ENCODE measurements at places on chromosomes 16 and 17. TPM values are rescaled to one million over a fixed set of nuclear protein-coding genes. Genes with fewer than 3 reads are reported as not detected.

Gene CCL8
- not detected for total RNA-seq

Gene GPRC5B
- total RNA-seq, result not detected

Gene YPEL2
- total RNA-seq, result 11.6 TPM

Gene TBC1D3C
- not detected for total RNA-seq

GRCh38 chr16:27330542-27330941 lies 16.8 kb downstream of the IL4R start:
- H3K36me3 ChIP-seq, result peaks cover 99% of the 10 kb centered on the region
- H3K27me3 ChIP-seq, result no peaks in the 10 kb centered on the region
- peaks cover 47% of the 10 kb centered on the region for H3K4me1 ChIP-seq
- peak overlapping the region; percentile 98 for H3K4me3 ChIP-seq
- peak; percentile 42 for ATAC-seq
- peak overlapping the region; percentile 74 for H3K27ac ChIP-seq

GRCh38 chr17:40364906-40365305 lies 369 bp upstream of the GJD3 start:
- H3K36me3 ChIP-seq, result no peaks in the 10 kb centered on the region
- H3K27ac ChIP-seq, result no peak overlapping the region
- peak overlapping the region; percentile 12 for H3K4me3 ChIP-seq
- peaks cover 13% of the 10 kb centered on the region for H3K27me3 ChIP-seq
- H3K4me1 ChIP-seq, result no peaks in the 10 kb centered on the region

- H3K27ac ChIP-seq, result no peak overlapping the region
- H3K36me3 ChIP-seq, result no peaks in the 10 kb centered on the region
- ATAC-seq, result peak; percentile 85
- peaks cover 5% of the 10 kb centered on the region for H3K4me1 ChIP-seq
- H3K4me3 ChIP-seq, result peak overlapping the region; percentile 52
- no peaks in the 10 kb centered on the region for H3K27me3 ChIP-seq
Measured at GRCh38 chr17:42107597-42108576, 4.6 kb downstream of the DHX58 start.

- no peaks in the 10 kb centered on the region for H3K27me3 ChIP-seq
- H3K4me3 ChIP-seq, result peak overlapping the region; percentile 77
- peak; percentile 25 for ATAC-seq
- peaks cover 5% of the 10 kb centered on the region for H3K4me1 ChIP-seq
- no peaks in the 10 kb centered on the region for H3K36me3 ChIP-seq
Measured at GRCh38 chr17:63477480-63478440, 899 bp downstream of the ACE start.

GRCh38 chr16:57537581-57538234 lies 1.3 kb upstream of the CCDC102A start:
- peak overlapping the region; percentile 81 for H3K4me3 ChIP-seq
- peaks cover 20% of the 10 kb centered on the region for H3K36me3 ChIP-seq
- H3K27me3 ChIP-seq, result no peaks in the 10 kb centered on the region
- peak; percentile 2 for ATAC-seq
- peak overlapping the region; percentile 98 for H3K27ac ChIP-seq
- H3K4me1 ChIP-seq, result peaks cover 56% of the 10 kb centered on the region

- H3K27ac ChIP-seq, result peak overlapping the region; percentile 57
- no peaks in the 10 kb centered on the region for H3K27me3 ChIP-seq
- no peak for ATAC-seq
- no peak overlapping the region for H3K4me3 ChIP-seq
- peaks cover 90% of the 10 kb centered on the region for H3K36me3 ChIP-seq
Measured at GRCh38 chr16:4830408-4830807, 16.7 kb downstream of the GLYR1 start.

DNA sequence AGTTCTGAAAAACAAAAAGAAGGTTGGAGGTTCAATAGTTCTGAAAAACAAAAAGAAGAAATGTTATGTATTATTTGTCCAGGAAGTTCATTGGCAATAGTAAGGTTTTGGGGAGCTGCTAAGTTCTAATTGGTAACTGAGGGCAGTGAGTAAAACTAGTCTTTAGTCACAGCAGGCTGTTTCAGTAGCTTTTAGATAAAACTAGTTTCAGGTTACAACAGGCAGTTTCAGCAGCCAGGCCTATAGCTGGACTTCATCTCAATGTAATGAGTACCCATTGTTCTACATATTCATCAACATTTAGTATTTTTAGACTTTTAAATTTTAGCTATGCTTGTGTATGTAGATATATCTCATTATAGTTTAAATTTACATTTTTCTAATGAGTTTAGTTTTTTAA lies 639.3 kb downstream of the TOX3 start:
- H3K27me3 ChIP-seq, result no peaks in the 10 kb centered on the region
- no peak overlapping the region for H3K27ac ChIP-seq
- no peaks in the 10 kb centered on the region for H3K4me1 ChIP-seq
- H3K36me3 ChIP-seq, result no peaks in the 10 kb centered on the region
- no peak overlapping the region for H3K4me3 ChIP-seq

DNA sequence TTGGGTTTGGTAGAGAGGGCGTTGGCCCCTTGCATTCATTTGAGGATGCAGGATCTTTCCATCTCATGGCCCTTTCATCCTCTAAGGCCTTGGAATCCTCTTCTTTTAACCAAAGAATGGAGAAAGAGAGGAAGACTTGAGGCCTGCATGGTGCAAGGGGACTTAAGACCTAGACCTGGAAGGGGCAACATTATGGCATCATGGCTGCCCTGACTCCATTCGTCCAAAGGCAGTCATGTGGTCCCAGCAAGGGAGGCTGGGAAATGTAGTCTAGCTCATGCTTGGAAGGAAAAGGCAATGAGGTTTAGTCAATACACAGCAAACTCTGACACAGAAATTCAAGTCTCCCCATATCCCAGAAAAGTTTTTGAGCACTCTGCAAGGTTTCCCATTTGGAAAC lies 30.7 kb upstream of the CDRT4 start:
- peaks cover 6% of the 10 kb centered on the region for H3K4me1 ChIP-seq
- peaks cover 25% of the 10 kb centered on the region for H3K36me3 ChIP-seq
- no peak overlapping the region for H3K4me3 ChIP-seq
- no peak overlapping the region for H3K27ac ChIP-seq
- ATAC-seq, result peak; percentile 43

DNA sequence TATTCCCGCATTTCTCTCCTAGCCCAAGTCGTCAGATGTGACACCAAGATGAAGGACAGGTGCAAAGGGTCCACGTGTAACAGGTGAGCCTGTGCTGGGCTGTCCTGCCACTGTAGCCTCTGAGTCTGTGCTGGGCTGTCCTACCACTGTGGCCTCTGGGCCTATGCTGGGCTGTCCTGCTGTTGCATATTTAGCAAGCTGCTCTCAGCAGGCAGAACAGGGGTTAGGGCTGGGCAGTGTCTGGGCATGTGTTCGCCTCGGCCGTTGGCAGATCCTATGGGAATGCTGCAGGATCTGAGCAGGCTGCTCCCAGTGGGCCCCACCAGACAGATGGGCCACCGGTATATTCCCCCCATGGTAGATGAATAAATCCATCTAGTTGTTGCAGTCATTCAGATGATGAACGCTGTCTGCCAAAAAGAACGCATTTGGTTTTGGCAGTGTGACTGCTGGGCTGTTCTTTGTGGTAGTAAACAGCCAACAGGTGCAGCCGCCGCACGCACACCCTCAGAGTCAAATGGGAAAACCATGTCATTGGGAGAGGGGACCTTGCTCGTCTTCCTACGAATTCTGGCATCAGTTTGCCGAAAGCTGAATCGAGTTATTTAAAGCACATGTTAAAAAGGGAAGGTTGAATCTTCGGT lies 49.2 kb downstream of the CRISPLD2 start:
- H3K4me3 ChIP-seq, result no peak overlapping the region
- H3K36me3 ChIP-seq, result no peaks in the 10 kb centered on the region
- no peak overlapping the region for H3K27ac ChIP-seq
- no peaks in the 10 kb centered on the region for H3K27me3 ChIP-seq
- no peak for ATAC-seq

DNA sequence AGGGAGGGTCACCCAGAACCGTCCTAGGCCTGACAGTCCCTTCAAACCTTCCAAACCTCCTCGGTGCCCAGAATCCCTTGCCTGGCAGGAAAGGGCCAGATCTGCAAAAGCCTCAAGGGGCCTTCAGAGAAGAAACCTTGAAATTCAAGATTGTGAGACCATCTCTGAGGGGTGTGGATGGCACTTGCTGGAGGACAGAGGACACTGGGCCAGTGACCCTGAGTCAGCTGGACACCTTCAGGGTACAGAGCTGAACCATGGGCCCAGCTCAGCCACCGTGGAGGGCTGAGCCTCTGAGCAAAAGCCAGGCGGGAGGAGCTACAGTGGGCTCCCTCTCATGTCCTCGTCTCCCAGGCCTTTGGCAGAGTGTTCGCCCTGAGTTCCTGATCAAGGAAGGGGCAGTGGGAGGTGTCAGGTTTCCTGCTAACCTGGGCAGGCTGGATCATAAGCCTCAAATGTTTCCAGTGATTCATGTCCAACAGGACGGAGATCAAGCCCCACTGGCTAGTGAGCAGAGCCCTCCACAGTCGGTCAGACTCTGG lies 3.0 kb downstream of the PDILT start:
- no peak overlapping the region for H3K27ac ChIP-seq
- no peaks in the 10 kb centered on the region for H3K36me3 ChIP-seq
- H3K4me3 ChIP-seq, result no peak overlapping the region
- no peaks in the 10 kb centered on the region for H3K27me3 ChIP-seq
- no peaks in the 10 kb centered on the region for H3K4me1 ChIP-seq

DNA sequence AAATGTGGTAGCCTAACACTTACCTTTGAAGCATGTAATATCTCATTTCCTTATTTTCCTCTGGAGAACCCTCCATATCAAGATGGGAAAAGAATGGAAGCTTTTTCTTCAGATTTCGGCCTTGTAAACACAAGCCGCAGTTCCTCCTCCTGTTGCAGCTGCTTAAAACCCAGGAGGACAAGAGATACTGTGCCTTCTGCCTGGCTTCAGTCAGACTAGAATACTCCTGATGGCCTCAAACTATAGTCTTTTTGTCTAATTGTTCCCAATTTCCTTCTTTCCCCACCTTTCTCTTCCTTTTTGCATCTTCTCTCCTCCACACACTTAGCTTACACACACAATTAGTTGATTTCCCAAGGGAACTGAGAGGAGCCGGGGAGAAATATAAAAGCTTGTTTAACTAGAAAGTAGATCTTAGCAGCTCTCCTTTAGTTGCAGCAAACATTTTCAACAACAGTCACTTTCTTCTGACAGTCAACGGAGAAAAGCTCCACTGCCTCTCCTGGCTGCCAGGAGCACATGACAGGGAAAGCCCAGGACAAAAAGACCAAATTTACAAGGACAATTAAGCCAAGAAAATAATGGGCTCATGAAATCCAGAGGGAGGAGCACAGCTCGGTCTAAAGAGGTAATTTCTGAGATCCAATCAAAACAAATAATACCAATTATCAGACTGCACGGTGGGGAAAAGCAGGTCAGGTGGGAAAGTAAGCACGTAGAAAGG lies 76.4 kb upstream of the C17orf78 start:
- no peaks in the 10 kb centered on the region for H3K4me1 ChIP-seq
- no peak for ATAC-seq
- H3K36me3 ChIP-seq, result peaks cover 10% of the 10 kb centered on the region
- H3K4me3 ChIP-seq, result no peak overlapping the region
- H3K27me3 ChIP-seq, result no peaks in the 10 kb centered on the region
- no peak overlapping the region for H3K27ac ChIP-seq

DNA sequence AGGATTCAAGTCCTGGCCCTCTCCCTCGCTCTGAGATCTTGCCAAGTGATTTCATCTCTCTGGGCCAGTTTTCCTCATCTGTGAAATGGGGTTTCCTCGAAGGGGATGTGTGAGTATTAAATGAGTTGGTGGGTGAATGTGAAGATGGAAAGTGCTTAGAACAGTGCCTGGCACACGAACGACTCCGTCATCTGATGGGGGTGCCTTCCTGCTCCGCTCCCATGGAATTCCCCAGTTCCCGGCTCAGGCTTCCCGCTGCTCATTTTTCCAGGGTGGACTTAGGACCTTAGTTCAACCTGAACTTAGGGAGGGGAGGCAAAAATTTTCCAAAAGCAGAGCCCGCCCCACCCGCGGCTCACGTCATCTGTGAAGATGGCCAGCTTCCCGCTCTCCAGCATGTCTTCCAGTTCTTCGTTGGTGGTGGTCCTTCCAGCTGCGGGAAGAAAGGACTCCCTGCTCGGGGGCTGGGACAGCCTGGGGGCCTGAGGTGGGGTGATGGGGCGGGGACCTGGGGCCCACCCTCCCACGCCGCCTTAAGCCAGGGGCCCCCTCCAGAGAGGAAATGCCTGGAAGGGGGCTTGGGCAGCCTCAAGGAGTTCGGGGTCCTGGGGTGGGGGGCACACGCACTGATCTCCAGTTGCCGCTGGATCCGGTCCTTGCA lies 11.4 kb downstream of the HSD3B7 start:
- H3K4me1 ChIP-seq, result peaks cover 6% of the 10 kb centered on the region
- H3K27ac ChIP-seq, result no peak overlapping the region
- H3K27me3 ChIP-seq, result no peaks in the 10 kb centered on the region
- no peak for ATAC-seq
- H3K4me3 ChIP-seq, result peak overlapping the region; percentile 70
- no peaks in the 10 kb centered on the region for H3K36me3 ChIP-seq

GRCh38 chr16:4529085-4530060 lies 9.2 kb downstream of the CDIP1 start:
- H3K27me3 ChIP-seq, result no peaks in the 10 kb centered on the region
- H3K4me3 ChIP-seq, result peak overlapping the region; percentile 57
- peak overlapping the region; percentile 70 for H3K27ac ChIP-seq
- peaks cover 7% of the 10 kb centered on the region for H3K4me1 ChIP-seq
- H3K36me3 ChIP-seq, result peaks cover 6% of the 10 kb centered on the region

- ATAC-seq, result no peak
- peaks cover 61% of the 10 kb centered on the region for H3K27me3 ChIP-seq
- H3K4me3 ChIP-seq, result peak overlapping the region; percentile 34
- H3K4me1 ChIP-seq, result no peaks in the 10 kb centered on the region
- H3K36me3 ChIP-seq, result no peaks in the 10 kb centered on the region
Measured at GRCh38 chr17:49910858-49911204, 58.2 kb upstream of the DLX4 start.

DNA sequence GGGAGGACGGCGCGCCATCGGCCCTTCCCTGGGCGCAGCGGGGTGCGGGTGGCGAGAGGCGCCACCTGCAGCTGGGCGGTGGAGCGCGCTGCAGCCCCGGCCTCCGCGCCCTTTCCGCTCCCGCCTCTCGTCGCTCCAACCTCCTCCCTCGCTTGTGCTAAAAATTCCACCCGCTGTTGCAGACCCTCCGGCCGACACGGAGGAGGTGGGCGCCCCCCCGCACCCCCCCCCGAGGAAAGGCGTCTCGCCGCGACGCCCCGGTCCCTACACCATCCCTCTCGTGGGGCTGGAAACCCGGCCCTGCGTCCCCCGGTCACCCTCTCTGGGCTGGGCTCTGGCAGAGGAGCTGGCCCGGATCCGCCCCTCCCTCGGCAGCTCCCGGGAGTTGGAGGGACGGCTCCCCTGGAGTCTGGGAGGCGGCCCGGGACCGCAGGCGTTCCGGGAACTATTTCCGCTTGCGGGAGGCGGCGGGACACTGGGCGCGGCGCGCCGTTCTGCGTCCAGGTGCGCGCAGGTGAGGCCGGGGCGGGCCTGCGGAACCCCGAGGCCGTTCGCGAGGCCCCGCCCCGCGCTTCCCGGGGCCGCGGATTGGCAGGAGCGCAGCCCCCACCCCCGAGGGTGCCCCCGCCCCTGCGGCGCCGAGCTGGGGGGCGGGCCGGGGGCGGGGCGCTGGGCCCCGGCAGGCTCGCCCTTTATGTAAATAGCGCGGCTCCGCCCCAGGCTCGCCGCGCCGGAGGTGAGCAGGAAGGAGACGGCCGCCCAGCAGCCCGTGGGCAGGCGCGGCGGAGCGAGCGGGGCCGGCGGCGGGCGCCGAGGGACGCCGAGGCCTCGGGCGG lies at the start of gene LLGL2:
Gene LLGL2 (plus strand): TSS at position 728 of the 836 bp plus-strand sequence. CDS start 17,730 bp downstream, outside the sequence.
- H3K27me3 ChIP-seq, result no peaks in the 10 kb centered on the region
- H3K4me1 ChIP-seq, result no peaks in the 10 kb centered on the region
- no peak within 1 kb of the TSS for H3K27ac ChIP-seq
- peaks cover 24% of the 10 kb centered on the region for H3K36me3 ChIP-seq
- H3K4me3 ChIP-seq, result peak within 1 kb of the TSS; percentile 77

GRCh38 chr17:61695779-61696337 lies 104.8 kb upstream of the NACA2 start:
- no peaks in the 10 kb centered on the region for H3K27me3 ChIP-seq
- no peaks in the 10 kb centered on the region for H3K4me1 ChIP-seq
- no peak overlapping the region for H3K4me3 ChIP-seq
- H3K27ac ChIP-seq, result no peak overlapping the region
- H3K36me3 ChIP-seq, result no peaks in the 10 kb centered on the region

Measured in activated T-helper 17 cell treated with anti-CD3 and anti-CD28 coated beads, Interleukin-2, amount 50 U/mL, for 72 hours (primary cell).